ENCODE measurements at places on chromosomes 1 and 21. TPM values are rescaled to one million over a fixed set of nuclear protein-coding genes. Genes with fewer than 3 reads are reported as not detected.

PPIE gene
- 38.7 TPM for total RNA-seq

THEM5 gene
- not detected for total RNA-seq

TTC34 gene
- 0.05 TPM for total RNA-seq

FCRL1 gene
- total RNA-seq = not detected

Measured in A549 treated with RU486 at 1 μM for 4 hours (cell line).